CD4-positive, alpha-beta memory T cell (primary cell): ENCODE measurements at places on chromosomes 12 and 14. TPM values are rescaled to one million over a fixed set of nuclear protein-coding genes. Genes with fewer than 3 reads are reported as not detected.

AEBP2 gene
- polyA plus RNA-seq = 5.3 TPM

KIF26A gene
- not detected for polyA plus RNA-seq

CCDC196 gene
- not detected for polyA plus RNA-seq

TMEM30B gene
- 5.3 TPM for polyA plus RNA-seq

DAO gene
- polyA plus RNA-seq = not detected
